ENCODE measurements at places on chromosomes 4 and X.

DNA sequence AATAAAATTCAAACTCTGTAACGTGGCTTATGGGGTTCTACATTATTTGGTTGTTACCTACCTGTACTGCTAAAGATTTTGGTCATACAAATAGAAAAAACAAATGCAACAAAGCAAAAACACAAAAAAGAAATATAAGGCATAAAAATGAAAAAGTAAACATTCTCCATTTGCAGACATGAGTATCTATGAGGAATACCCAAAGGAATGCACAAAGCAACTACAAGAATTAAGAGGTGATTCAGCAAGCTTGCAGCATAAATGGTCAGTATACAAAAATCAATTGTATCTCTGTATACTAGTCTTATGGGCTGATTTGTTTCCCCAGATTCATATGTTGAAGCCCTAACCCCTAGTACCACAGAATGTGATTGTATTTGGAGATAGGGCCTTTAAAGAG, 3.6 kb upstream of the PDE5A start:
- no peak for DNase-seq

DNA sequence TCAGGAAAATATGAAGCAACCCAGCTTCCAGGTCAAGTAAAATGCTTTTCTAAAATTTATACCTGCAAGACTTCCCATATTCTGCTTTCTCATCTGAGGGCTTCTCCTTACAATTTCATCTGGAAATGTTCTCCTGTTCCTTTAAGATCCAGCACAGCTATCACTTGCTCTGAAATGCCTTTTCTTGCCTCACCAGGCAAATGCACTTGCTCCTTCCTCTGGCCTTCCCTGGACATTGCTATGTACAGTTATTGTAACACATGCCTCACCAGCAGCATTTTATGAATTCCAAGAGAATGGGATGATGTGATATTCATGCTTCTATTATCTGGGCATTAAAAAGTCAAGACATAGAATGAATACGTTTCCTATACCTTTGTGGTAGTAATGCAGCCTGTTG, 842.1 kb upstream of the INTU start:
- no peak for DNase-seq

- DNase-seq, result no peak
Measured at GRCh38 chr4:78742300-78742699, 33.9 kb upstream of the BMP2K start.

- peak; percentile 64 for DNase-seq
Measured at GRCh38 chr4:85147481-85148076, 181.1 kb upstream of the WDFY3 start.

DNA sequence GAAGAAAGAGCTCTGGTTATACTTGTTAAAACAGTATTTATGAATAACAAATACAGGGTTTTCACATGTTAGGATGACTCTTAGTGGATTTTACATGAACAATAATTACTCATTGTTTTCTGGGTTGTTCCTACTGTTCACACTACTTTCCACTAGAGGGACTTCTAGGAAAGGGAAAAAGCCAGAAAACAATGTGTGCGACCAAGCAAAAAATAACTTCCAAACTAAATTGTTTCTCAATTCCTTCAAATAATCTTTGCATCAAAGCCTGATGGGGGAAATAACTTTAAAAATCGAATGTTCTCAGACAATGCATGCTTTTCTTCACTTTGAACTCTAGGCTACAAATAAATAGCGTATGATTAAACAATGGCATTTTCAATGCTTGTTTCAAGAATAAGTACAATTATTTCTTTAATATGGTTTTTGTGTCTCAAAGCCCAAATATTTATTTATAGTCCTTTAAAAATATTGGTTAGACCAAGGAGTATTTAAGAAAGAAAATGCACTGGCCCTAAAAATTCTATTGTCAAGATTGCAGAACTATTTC, 72.1 kb upstream of the ETNPPL start:
- no peak for DNase-seq

Measured in mucosa of descending colon (tissue), 3 donors.